ENCODE measurements at places on chromosomes 6 and 20. TPM values are rescaled to one million over a fixed set of nuclear protein-coding genes. Genes with fewer than 3 reads are reported as not detected.

The PM20D2 gene
- 28.8 TPM for total RNA-seq

The MCHR2 gene
- not detected for total RNA-seq

The PPT2 gene
- 42.5 TPM for total RNA-seq

The BTBD9 gene
- 9.0 TPM for total RNA-seq

The CST4 gene
- total RNA-seq = 0.78 TPM

The B3GALT4 gene
- total RNA-seq = 12.8 TPM

- DNase-seq = no peak
Observed at GRCh38 chr6:53041356-53041755, 23.8 kb upstream of the FBXO9 start.

DNA sequence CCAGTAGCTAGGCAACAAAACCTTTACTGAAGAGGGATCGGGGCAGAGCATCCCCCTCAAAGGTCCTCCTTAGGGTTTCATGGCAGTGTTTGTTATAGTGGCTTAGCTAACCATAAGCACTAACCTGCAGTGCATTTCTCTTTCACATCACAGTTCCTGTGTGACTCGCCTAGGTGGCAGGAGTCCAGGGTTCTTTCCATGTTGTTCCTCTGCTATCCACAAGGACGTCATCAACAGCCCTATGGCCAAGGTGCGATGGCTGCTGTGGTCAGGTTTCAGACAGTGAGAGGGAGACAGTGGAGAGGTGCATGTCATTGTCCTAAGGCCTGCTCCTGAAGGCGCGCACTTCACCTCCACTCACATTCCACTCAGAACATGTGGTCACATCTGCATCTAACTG, 38.8 kb upstream of the FOXA2 start:
- no peak for DNase-seq

- DNase-seq = no peak
Observed at GRCh38 chr20:32925481-32926196, 66.9 kb downstream of the EFCAB8 start.

DNA sequence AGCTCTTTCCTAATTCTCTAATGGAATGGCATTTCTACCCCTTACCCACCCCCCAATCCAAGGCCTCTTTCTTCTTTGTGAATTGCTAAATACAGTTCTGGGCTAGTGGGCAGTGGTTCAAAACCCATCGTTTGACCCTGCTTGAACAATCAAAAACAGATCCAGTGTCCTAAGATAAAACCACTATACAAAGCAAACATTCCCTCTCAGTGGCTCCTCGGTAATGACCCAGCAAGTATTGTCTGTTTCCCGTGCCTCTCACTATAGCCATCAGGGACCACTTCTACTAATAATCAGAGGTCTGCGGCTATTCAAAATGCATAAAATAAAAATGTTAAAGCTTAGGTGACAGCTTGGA, 143.5 kb upstream of the AKAP12 start:
- no peak for DNase-seq

GRCh38 chr6:33441457-33441856, 12.9 kb upstream of the ZBTB9 start:
- DNase-seq = no peak

Data from PC-9 (cell line).